ENCODE measurements at places on chromosomes 4 and X.
A peak's percentile ranks its signal among the peaks of the same experiment; 100 is the strongest.

GRCh38 chr4:184357772-184358171, 116.6 kb downstream of the IRF2 start:
- DNase-seq = peak; percentile 73

DNA sequence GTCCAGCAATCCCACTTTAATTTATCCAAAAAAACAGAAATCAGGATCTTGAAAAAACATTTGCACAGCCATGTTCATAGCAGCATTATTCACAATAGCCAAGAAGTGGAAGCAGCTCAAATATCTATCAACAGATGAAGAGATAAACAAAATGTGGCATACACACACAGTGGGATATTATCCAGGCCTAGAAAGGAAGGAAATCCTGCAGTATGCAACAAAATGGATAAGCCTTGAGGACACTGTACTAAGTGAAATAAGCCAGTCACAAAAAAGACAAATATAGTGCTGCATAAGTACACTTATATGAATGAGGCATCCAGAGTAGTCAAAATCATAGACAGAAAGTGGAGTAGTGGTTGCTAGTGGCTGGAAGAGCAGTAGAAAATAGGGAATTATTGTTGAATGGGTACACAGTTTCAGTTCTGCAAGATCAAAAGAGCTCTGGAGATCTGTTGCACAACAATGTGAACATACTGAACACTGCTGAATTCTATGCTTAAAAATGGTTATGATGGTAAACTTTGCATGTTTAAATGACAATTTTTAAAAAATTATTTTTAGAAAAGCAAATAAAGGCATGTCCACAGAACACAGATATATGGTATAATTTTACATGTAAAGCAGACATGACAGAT, 25.6 kb downstream of the CHM start:
- DNase-seq = peak; percentile 39

GRCh38 chr4:177190995-177191580, 118.6 kb upstream of the NEIL3 start:
- no peak for DNase-seq

- DNase-seq = no peak
These were observed 1388.9 kb downstream of the C4orf33 start for GRCh38 chr4:130484826-130485225.

- DNase-seq = peak; percentile 8
These were observed 67.6 kb upstream of the SLC7A3 start for GRCh38 chrX:70998411-70999027.

GRCh38 chr4:61200187-61200915, at the start of gene ADGRL3:
TSS of gene ADGRL3 (plus strand) at chr4:61200326.
- DNase-seq = no peak

DNA sequence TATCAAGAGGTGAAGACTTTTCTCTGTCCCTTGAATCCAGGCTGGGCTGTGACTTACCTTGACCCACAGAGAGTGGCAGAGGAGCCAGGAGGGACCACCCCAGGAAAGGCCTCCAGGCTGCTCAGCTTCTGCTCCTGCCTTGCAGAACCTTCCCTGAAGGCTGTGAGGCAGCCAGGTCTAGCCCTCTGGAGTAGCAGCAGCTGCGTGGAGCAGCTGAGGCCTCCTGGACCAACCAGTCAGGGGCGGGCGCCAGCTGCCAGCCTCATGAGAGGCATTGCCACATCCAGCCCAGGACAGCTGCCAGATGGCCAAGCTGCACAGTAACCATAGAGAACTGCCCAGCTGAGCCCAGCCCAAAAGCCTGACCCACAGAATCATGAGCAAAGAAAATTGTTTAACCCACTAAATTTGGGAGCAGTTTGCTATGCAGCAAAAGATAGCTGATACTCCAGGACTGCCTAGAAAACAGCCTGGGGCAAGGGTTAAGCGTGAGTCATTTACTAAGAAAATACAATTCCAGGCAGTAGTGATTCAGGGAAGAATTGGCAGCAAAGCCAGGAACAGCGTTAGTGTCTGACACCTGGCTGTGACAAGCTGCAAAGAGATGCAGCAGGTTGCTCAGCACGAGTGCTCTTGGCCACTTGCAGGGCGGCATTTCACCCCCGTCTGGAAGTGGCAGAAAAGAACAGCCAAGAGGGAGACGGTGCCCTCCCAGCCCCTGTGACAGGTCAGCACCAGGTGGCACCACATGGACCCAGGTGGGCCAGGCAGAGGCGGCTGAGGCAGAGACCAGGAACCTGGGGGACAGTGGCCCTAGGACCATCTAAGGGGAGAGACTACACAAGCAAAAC, 14.7 kb upstream of the PDE6B start:
- no peak for DNase-seq

DNA sequence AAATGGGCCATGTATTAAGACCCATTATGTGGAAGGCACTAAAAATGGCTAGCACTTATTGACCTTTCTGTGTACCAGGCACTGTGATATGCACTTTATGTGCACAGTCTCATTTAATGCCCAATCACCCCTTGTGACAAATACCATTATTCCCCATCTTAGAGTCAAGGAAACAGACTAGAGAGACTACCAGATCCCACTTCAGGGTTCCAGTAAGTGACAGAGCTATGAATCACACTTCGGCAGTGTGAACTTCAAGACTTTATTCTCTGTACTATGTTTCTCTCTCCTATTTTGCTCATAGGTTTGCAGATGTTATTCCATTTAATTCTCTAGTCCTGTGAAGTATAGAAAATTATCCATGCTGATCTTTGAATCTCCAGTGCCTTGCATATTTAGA, 107.0 kb downstream of the NFKB1 start:
- no peak for DNase-seq

DNA sequence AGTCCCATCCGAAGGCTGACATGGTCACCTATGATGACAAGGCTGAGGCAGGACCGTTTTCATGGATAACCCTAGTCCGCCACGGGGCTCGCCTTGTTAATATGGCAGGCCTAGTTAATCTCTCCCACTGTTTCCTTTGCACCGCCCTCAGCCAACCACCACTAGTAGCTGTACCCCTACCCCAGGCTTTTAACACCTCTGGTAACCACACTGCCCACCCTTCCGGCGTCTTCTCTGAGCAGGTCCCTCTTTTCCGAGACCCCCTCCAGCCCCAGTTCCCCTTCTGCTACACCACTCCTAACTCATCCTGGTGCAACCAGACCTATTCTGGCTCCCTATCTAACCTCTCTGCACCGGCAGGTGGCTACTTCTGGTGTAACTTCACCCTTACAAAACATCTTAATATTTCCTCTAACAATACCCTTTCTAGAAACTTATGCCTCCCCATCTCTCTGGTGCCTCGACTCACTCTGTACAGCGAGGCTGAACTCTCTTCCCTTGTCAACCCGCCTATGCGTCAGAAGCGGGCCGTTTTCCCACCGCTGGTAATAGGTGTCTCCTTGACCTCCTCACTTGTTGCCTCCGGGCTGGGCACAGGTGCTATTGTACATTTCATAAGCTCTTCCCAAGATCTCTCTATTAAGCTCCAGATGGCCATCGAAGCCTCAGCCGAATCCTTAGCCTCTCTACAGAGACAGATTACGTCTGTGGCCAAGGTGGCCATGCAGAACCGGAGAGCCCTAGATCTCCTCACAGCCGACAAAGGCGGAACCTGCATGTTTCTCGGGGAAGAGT, 964.4 kb downstream of the RPA4 start:
- no peak for DNase-seq

- DNase-seq = no peak
These were observed 178.6 kb upstream of the MAMLD1 start for GRCh38 chrX:150184491-150184890.

DNA sequence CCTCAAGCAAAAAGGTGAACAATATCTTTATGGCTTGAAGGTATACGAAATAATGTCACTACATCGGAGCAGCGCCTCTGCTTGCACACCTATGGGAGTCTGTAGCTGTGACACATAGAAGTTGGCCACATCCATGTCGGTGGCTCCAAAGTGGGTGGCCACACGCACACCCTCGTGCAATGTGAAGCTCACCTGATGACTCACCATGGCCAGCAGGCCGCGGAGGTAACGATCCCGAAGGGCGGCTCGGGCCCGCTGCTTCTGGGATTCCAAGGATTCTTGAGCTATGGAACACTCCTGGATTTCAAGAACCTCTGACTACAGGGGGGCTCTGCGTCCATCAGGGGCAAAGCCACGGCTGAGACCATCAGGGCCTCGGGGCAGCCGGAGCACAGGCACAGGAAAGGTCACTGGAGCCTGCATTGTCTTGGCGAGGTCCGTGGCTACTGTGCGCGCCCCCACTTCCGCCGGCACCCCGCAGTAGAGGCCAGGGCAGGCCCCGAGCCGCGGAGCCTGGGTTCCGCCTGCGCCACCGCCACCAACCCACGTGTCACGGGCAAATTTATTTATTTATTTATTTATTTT, 25.2 kb downstream of the NYX start:
- no peak for DNase-seq

GRCh38 chrX:112266136-112266535, 183.6 kb upstream of the TRPC5 start:
- no peak for DNase-seq

DNA sequence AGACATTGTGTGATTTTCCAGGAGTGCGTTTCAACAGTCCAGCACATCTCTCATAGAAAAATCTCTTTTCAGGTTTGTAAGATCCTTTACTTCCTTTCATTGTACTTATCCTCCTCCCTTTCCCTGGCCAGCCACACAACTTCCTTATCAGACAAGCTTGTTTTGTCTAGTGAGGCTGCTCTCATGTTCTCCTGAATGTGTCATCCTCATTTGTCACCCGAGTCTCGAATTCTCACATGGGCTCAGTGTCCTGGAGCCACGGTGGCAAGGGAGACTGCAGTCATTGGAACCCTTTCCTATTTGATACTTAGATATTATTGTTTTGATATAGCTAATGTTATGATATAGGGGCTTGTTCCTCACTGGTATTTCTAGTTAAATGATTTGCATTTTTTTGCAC, 16.9 kb downstream of the SYNPO2 start:
- DNase-seq = peak; percentile 8

- DNase-seq = no peak
These were observed 67.4 kb downstream of the VCX2 start for GRCh38 chrX:8103655-8104054.

DNA sequence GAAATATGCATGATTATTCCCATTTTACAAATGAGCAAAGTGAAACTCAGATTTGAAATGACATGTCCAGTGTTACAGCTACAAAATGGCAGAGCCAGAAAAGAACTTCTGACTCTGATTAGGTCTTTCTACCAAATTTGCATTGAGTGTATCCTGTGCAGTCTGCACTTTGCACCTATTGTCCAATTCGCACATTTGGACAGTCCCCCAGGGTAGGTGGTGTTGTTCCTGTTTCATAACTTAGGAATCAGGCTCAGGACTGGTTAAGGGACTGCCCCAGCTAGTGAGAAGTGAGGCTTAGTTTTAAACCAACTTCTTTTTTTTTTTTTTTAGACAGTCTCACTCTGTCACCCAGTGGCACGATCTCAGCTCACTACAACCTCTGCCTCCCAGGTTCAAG, 137.9 kb upstream of the NALF2 start:
- no peak for DNase-seq

DNA sequence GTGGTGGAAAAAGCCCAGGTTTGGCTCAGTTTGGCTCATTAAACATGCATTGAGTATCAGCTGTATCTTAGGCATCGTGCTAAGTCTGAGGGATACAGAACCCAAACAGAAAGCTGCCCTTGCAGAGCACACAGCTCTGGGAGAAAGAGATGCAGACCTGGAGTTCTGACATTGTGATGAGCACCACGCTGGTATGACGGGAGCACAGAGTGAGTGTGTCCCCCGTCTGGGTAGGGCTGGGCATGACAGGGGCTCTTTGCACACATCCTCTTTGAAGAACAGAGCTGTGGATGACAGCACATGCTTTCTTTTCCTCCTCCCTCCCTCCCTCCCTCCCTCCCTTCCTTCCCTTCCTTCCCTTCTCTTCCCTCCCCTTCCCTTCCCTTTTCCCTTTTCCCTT, 52.2 kb downstream of the CLCN4 start:
- no peak for DNase-seq

GRCh38 chr4:51942108-51942832, 77.9 kb downstream of the LRRC66 start:
- no peak for DNase-seq

GRCh38 chrX:123835661-123836371, 24.0 kb upstream of the XIAP start:
- peak; percentile 63 for DNase-seq

DNA sequence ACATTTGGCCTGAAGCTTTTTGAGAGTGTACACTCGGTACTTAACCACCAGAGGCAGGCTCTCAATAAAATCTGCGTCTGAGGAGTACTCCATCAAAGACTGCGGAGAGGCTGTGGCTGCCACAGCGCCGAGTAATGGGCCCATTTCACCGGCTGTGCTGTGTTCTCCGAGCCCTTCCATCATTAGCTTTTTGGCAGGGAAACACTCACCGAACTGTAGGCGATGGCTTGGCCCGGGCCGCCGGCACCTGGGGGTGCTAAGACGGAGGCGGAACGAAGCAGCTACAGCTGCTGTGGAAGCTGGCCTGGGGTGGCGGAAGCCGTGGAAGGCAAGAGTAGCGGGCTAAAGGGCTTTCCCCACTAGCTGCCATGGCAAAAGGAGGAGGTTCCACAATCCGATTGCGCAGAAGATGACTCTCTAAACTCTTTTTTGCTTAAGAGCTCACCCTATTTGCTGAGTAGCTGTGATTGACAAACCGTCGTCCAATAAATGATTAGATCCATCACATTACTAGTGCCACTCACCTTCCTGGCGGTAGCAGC, 48.5 kb upstream of the PABPC1L2A start:
- DNase-seq = no peak

DNA sequence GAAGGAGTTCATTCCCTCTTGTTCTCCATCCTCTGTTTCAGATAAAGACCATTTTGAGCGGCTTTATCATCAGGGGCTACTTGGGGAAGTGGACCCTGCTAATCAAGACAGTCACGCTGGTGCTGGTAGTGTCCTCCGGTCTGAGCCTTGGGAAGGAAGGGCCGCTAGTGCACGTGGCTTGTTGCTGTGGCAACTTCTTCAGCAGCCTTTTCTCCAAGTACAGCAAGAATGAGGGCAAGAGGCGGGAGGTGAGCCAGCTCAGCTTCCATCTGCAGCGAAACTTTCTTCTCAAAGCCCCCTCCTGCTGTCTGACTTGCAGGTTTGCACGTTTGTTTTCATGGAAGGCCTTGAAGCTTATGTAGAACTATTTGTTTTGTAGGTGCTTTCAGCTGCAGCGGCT, 49.5 kb downstream of the CLCN4 start:
- DNase-seq = no peak
